ENCODE measurements at places on chromosomes 3 and 15. TPM values are rescaled to one million over a fixed set of nuclear protein-coding genes. Genes with fewer than 3 reads are reported as not detected.

The TM4SF18 gene
- 9.0 TPM for total RNA-seq

The LOXL1 gene
- 108 TPM for total RNA-seq

The PTPN9 gene
- total RNA-seq, result 37.9 TPM

GRCh38 chr15:68765602-68766368 is 54.9 kb downstream of the ANP32A start:
- DNase-seq, result no peak

DNA sequence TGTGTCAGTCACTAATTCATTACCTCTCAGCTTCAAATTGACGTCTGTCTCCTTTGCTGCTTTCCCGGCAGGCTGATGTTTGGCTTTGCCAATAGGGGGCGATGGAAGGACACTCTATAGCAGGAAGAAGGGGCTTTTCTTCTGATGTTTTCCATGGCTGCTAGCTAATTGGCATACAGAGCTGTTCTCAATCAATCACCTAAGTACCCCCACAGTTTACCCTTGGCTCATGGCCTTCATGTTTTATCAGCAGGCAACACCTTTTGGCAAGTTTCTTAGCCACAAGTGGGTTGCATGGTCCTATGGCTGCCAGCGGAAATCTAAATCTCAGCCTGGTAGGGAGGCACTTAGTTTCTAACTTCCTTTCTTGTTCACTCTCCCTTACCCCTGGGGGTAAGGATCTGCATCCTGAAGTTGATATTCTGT is 45.0 kb downstream of the ESYT3 start:
- no peak for DNase-seq

GRCh38 chr15:78069462-78070029 is 8.0 kb downstream of the TBC1D2B start:
- no peak for DNase-seq

DNA sequence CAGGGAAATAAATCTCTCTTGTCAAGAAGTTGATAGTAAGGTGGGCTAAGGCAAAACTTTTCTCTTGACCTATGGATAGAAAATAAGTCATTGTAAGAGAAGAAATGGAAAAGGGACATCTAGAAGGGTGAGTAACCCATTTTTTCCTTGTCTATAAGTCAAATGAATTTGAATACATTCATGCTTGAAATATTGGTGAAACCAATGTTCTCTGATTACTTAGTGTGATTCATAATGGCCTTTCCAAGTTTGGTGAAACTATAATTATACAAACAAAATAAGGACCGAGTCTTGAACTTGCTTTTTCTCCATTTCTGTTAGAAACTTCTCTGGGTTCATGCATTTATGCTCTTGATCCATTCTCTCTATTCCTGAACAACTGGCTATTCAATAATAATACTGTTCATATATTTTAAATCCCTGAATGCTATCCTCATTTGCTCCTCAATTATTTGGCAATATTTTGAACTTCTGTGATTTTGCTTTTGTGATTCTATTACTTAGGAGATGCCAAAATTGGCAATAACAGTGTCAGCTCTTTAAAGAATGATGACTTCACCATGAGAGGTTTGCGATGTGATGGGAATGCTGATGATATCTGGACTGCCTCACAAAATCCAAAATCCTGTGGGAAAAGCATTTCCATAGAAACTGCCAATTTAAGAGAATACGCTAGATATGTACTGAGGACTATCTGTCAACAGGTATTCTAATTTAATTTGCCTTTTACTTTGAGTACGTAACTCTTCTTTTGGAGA is 12.3 kb downstream of the P2RY12 start:
- no peak for DNase-seq

DNA sequence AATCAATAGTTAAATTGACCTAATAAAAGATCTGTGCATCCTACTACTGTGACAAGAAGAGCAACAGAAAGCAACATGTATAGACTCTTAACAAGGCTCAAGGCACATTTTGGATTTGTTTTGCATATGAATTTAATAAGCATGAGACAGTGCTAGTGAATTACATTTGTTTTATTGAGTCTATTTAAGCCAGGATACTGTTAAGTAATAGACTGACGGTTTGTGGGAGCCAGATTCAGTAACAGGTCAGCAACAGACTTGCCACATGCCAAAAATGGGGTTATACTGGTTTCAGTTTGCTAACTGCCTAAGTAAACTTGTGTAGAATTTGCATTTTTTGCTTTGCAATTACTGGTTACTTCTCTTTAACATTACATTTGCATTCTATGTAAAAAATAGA is 54.0 kb downstream of the MBNL1 start:
- DNase-seq, result no peak

GRCh38 chr3:69255928-69256327 is 130.0 kb downstream of the FRMD4B start:
- no peak for DNase-seq

DNA sequence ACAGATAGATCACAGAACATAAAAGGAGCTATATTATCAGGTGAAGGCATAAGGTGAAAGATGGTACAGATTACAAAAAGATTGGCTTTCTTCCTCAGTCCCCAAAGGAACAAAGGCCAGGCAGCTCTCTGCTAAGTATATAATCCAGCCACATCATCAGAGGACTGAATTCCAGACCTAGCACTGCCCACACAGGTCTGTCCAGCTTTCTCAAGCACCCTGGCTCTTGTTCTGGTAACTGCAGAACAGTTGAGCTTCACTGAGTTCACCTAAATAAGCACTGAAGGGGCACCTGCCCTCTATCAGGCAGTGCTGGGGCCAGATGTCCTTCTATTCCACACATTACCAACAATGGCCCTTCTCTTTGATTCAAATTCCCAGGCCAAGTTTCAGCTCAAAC is 6.3 kb downstream of the DUOXA1 start:
- DNase-seq, result no peak

DNA sequence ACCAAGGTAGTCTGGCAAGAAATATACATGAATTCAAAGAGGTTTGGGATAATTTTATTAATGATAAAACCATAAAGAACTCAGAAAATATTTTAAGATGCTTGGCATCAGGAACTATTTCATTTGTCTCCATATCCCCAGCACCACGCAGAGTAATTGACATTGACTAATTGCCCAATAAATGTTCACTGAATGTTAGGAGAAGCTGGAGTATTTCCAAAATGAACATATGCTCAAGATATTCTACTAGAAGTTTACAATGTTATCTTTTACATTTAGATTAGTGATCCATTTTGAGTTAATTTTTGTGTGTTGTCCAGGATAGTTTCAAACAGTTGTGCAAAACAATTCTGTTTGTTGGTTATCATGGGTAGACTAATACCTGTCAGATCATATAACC is 298.8 kb upstream of the CTDSPL start:
- DNase-seq, result no peak

GRCh38 chr3:73525591-73525990 is 99.2 kb downstream of the PDZRN3 start:
- no peak for DNase-seq

DNA sequence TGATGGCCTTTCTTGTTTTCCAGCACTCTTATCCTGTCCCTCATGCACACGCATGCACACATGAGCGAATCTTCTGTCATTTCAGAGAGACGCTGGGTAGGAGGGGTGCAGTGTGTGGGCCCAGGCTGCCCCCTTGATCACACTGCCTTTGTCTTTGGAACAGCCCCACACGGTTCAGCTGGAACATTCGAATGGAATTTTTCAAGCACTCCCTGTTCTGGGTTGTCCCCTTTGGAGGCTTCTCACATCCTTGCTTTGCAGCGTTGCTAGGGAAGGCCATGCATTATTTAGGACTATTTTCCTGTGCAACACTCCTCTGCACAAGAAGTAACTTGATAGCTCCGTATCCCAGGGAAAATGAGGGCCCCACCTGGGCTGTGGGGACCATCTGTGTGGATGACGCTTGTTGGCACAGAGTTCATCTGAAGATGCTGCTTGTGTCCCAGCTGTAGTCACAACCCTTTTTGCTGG is 78.4 kb downstream of the SPSB4 start:
- DNase-seq, result no peak

- DNase-seq, result no peak
These were observed 97.8 kb downstream of the GTPBP8 start for GRCh38 chr3:113088616-113089015.

DNA sequence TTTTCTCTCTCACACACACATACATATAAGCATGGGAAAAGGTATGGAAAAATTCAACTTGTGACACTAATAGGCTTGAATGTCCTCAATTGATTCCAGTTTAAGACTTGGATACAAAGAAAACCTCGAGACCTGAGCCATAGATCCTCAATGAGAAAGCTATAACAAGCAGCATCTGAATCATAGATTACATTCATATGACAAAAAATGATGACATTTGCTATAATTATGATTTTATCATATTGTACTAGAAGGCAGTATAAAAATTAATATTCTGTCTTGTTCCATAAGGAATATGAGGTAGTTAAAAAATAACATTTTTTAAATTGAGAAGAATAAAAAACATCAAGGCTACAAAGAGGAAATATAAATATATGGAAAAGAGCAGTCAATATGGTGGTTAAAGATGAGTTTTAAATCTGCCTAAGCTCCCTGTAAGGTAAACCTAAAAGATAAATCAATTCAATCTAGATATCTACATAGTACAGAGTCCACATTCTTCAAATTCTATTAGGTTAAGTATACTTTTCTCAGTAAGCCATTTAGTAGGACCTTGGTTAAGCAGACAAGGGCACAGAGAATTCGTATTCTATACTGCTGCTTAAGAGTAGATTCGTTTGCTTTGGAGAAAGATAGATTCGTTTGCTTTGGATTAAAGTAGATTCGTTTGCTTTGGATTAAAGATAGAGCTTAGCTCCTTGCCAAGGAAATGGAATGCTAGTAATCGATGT is 175.7 kb downstream of the STAG1 start:
- DNase-seq, result no peak

All from aorta (tissue), 5 donors.